HTR-8/SVneo (cell line): ENCODE measurements at places on chromosomes 12 and 14.

GRCh38 chr14:52703225-52703624, 3.8 kb upstream of the PSMC6 start:
- DNase-seq: peak; percentile 54

GRCh38 chr12:32390572-32391219, 8.7 kb upstream of the FGD4 start:
- no peak for DNase-seq

GRCh38 chr12:71448150-71448581, 8.6 kb downstream of the LGR5 start:
- DNase-seq: no peak

- peak; percentile 67 for DNase-seq
These were observed 12.8 kb upstream of the PALS1 start for GRCh38 chr14:67228325-67228984.

DNA sequence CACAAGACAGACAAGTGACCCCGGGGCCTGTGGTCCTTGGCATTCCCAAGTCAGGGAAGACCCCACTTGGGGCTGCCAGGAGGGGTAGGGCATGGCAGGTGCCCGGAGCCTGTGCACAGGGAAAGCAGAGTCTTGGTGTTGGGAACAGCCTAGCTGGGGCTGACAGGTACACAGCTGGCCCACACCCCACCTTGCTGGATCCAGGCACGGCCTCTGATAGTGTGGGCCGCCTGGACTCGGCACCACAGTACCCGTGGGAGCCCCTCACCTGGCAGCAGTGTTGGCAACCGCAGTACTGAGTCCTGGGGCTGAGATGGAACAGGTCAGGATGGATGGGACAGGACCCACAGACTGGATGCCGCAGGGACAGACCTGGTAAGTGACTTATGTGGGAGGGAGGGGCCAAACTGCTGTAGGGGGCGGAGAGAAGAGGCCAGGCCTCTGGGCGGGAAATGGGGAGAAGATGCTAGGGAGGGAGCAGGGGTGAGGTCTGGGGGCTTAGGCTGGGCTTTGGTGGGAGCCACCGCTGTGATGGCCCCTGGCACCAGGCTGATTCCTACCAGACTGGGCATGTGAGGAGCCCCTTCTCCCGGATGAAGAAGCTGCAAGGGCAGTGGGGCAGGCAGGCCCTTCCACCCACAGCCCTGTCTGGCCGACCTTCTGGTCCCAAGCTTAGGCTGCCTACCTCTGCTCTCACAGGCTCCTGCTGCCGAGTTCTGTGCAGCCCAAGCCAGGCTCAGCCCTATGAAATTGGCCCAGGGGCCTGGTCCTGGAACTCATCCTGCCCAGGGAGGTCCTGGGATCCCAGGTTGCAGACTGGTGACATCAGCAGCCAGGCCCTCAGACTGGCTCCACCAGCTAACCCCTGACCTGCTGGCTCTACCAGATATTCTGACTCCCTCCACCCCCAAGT, at the start of gene TGM1:
Gene TGM1, minus strand, starts transcription at position 357 of the 913 bp plus-strand sequence. CDS start 825 bp downstream, outside the sequence.
- no peak for DNase-seq

DNA sequence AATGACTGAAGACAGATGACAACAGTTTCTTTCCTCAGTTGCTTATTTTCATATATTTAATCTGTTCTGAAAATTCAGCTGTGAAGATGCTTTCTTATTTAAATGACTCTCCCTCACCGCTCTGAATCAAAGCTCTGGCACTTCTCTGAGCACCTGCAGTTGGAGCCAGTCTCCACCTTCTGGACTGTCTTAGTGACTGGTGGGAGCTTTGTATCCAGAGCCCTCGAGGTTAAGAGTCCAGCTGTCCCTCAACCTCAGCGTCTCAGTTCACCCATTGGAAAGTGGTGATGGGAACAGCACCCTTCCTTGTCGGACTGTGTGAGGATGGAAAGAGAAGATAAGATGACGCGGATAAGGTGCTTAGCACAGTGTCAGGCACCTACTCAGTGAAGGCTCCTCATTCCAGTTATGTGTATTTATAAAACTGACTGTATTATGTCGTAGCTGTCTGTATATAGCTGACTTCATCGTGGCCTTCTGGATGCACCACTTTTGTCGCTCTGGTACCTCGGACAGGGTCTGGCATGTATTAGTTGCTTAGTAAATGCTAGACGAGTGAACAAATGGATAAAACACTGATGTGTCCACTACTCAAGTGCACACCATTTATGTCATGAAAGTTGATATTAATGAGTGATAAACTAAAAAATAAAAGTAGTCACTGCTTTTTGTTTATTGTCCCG, 34.5 kb downstream of the ELK3 start:
- no peak for DNase-seq

GRCh38 chr12:2679068-2679815, 115.5 kb upstream of the FKBP4 start:
- DNase-seq: no peak

DNA sequence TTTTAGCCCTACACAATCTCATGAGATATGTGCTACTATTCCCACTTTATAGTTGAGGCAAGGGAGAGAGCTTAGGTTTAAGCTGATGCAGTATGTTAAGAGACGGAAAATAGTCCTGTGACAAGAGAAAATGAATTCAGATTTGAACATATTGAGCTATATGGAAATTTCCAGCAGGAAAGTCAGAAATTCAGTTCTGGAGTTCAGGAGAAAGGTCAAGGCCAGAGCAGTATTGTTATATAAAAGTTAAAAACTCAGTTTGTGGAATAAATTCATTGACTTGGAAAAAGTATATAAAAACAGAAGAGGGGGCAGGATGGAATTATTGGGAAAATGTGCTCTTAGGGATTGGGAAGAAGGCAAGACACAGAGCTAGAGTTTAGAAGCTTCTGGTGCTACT, 167.0 kb upstream of the GZMB start:
- no peak for DNase-seq

DNA sequence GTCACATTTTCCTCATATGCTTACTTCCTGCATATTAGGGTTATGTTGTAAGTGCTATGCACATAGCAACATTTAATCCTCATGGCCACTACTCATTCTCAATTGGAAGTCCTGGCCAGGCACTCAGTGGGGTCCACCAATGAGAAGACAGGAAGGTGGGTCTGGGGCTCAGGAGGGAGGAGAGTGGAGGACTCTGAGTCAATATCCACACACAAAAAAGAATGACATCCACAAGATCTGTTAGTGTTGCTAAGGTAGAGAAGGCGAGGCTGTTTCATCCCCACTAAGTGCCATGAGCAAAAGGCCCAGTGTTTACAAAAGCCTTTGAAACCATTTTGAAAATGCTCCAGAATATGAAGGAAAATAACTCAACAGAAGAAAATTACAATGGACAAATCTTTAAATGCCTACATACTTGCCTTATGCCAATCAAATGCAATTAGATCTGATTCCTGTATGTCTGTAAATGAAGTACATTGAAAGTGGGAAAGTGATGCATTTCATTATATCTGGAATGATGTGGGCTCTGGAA, 53.9 kb downstream of the EID3 start:
- DNase-seq: no peak

GRCh38 chr12:120662879-120663278, 22.5 kb downstream of the CABP1 start:
- no peak for DNase-seq

GRCh38 chr12:32843528-32844095, 53.0 kb downstream of the PKP2 start:
- DNase-seq: no peak

DNA sequence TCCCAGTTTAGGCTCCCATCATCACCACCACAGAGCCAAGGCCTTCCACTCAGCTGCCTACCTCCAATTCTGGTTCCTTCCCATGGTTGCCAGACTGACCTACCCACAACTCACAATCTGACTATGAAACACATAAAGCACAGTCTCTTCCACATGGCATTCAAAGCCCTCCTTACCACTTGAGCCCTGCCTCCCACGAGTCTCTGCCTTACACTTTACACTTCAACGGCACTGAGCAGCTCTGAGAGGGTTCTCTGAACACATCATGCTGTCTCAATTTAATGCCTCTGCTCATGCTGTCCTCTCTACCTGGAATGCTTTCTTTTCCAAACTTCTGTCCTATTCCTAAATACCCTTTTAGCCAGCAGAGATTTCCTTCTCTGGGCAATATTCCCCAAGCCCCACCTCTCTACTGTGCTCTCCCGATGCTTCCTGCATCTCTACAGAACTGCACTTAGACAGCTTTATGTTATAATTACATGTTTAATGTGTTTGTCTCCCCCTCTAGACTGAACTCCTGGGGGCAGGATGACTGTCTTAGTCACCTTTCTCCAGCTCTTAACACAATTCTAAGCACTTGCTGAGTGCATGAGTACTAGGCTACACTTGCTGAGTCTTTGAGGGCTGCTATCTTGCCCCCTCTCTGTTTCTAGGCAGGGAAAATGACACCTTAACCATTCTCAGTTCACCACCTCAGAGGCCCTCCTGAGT, 23.5 kb downstream of the FMNL3 start:
- no peak for DNase-seq

GRCh38 chr12:125132698-125133400, 67.6 kb downstream of the AACS start:
- DNase-seq: no peak

GRCh38 chr14:95216008-95216407, 58.7 kb upstream of the DICER1 start:
- DNase-seq: no peak

DNA sequence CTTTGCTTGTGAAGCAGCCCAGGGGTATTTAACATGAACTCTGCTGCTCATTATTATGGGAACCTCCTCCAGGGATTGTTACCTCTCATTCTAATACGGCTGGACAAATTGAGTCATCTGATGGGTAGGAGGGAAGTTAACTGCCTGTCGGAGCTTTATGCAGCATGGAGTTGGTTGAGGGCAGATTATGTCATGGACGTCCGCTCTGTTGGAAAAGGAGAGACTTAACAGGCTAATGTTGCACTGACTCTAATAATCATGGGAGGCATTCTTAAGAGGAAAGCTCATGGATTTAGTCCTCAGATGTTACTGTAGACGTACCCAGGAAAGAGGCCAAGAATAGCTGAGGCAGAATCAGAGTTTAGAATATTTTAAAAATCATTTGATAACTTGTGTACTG, 9.9 kb downstream of the POP5 start:
- DNase-seq: no peak

DNA sequence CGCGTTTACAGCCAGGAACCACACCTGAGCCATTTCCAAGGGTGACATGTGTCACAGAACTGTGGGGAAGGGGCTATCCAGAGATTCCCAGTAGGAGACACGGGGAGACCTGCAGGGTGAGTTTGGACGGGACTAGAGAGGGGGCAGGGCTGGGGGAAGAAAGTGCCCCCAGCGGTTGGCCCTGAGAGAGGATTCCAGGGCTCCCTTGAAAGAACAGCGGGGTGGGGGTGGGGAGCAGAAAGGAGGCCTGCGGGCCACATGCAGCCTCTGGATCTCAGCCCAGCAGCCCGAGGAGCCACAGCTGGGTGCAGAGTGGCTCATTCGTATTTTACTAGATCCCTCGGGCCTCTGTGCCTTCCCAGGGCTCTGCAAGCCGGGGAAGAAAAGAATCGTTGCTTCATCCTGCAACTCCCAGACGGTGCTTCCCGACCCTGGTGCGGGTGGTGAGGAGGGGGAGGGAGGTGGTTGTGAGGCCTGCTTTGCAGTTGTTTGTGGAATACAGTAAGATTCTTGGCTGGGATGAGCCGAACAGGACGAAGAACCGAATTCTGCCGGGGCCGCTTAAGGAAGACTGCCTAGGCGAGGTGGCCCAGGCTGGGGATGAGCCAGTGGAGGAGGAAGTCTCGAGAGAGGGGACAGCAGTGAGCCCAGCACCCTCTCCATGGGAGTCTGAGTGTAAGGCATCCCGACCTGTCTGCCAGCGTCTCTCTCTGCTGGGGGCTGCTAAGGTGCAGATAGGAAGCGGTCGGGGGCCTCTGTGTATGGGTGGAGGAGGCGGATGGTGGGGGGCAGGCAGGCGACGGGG, 36.1 kb upstream of the ANKRD9 start:
- DNase-seq: no peak

DNA sequence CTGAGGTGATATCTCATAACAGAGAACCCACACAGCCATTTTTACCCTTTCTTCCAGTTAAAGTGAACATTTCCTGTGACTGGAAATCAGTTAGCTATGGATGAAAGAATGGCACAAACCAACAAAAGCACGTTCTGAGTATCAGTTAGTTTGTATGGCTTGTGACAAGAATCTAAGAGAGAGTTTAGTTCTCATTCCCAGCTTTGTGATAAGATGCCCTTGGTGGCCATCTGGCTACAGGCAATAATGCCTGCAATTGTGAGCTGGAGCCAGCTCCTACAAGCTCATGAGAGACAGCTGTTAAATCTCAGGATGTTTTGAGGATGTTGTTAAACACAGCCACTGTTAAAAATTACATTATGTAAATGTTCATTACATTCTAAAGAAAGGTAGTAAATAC, 122.0 kb upstream of the FRMD6 start:
- DNase-seq: no peak

GRCh38 chr12:108394196-108394595, 55.1 kb upstream of the CMKLR1 start:
- no peak for DNase-seq

GRCh38 chr12:107196681-107197080, 103.3 kb upstream of the CRY1 start:
- DNase-seq: no peak
